ENCODE measurements at places on chromosomes 7 and 10. TPM values are rescaled to one million over a fixed set of nuclear protein-coding genes. Genes with fewer than 3 reads are reported as not detected.

- no peak overlapping the region for H3K27ac ChIP-seq
- no peaks in the 10 kb centered on the region for H3K27me3 ChIP-seq
- no peak for DNase-seq
Measured at GRCh38 chr10:74841265-74841973, 15.0 kb downstream of the KAT6B start.

DNA sequence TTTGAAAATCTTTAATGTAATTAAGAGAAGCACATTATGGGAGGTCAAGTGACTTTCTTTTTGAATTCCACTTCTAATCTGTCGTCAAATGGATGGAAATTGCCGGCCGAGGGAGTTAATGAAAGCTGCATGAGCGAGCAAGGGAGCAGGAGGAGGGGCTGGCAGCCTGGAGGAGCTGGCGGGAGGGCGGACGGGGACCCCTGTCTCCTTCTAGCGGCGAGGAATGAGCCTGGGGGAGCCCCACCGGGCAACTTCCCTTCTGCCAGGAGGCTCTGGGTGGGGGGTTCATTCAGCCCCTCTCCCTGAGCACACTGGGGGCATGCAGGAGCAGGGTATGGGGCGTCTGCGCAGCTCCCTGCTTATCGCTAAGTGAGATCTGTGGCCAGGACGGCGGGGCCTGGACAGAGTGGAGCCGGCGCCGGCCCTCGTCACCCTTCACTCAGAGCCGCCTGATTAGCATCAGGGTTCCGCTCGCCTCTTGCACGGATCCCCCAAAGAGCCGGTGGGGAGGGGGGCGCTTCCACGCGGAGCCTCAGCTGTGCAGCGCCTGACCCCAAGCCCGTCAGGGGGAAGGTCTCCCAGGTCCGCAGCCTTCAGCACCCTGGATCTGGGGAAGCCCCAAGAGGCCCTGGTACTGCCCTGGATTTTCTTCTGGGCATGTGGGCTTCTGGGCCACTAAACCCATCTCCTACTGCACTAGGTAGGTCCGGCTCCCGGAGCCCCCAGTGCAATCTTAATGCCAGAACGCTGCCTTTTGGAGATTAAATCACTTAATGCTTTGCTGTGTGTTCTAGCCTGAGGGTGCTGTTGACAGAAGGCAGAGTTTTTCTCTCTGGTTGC, 680.8 kb downstream of the LRMDA start:
- H3K27ac ChIP-seq, result no peak overlapping the region
- H3K36me3 ChIP-seq, result no peaks in the 10 kb centered on the region
- no peaks in the 10 kb centered on the region for H3K27me3 ChIP-seq
- DNase-seq, result no peak

DNA sequence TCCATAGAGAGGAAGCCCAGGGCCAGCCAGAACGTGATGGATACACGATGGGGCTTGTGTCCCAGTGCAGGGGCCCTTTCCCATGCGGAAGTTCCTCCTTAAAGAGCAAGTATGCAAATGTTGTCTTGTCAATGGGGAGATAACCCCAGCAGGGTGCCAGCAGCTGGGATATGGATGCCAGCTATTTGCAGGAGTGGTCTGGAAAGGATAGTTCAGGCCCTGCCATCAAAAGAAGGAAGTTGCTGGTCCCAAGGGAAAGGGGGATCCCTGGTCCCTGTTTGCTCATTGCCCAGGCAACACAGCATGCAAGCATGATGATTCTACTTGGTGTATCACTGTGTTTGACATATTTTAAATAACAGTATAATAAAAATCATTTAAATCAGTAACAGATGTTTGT, 73.1 kb upstream of the HECW1 start:
- H3K36me3 ChIP-seq, result no peaks in the 10 kb centered on the region
- H3K27me3 ChIP-seq, result peaks cover 21% of the 10 kb centered on the region
- no peak for DNase-seq
- H3K4me1 ChIP-seq, result no peaks in the 10 kb centered on the region

GRCh38 chr7:121544238-121544637, 148.1 kb upstream of the FAM3C start:
- H3K4me3 ChIP-seq, result no peak overlapping the region
- H3K27ac ChIP-seq, result no peak overlapping the region
- H3K36me3 ChIP-seq, result no peaks in the 10 kb centered on the region

DNA sequence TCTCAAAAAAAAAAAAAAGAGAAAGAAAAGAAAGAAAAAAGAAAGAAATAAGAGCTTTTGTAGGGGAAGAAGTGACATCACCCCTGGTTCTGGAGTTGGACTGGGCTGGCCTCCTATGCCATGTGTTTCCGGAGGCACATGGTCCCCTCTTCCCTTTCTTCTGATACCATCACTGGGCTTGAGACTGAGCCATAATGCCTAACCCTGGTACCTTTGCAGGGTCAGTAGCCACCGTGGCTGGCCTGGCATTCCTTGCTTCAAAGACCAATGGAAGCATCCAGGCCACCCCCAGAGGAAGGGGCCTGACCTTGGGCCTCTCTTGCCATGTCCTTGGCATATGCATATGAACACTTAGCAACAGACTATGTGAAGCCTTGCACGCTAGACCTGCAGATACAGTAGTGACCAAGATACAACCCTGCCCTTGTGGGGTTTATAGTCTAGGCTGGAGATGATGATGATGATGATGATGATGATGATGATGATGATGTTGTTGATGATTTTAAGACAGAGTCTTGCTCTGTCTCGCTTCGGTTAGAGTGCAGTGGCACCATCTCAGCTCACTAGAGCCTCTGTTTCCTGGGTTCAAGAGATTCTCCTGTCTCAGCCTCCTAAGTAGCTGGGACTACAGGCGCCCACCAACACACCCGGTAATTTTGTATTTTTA, 31.8 kb downstream of the SUFU start:
- peaks cover 5% of the 10 kb centered on the region for H3K4me1 ChIP-seq
- H3K36me3 ChIP-seq, result no peaks in the 10 kb centered on the region
- no peak overlapping the region for H3K4me3 ChIP-seq
- H3K27ac ChIP-seq, result no peak overlapping the region
- no peak for DNase-seq

DNA sequence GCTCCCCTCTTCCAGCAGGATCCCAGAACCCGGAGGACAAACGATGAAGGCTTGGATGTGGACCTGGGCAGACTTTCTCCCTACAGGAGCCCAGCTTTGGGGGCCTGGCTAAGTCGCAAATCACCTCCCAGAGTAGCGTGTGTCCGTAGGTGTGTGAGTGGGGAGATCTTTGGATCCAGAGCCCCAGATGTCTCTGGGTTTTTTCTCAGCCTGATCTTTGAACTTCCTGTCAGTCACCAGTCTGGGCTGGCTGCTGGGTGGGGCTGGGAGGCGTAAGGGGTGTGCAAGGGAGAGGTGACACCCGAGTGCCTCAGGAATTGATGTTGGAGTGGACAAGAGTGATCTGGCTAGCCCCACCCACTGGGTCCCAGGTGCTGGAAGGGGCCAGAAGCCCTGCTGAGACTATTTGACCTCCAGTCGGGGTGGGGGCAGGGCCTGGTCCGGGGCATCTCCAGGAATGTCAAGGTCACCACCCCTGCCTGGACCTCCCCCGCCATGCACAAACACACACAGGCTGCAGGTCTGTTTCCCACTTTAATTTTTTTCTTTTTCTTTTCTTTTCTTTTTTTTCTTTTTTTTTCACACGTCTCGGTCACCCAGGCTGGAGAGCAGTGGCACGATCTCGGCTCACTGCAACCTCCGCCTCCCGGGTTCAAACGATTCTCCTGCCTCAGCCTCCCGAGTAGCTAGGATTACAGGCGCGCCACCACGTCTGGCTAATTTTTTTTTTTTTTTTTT, at the start of gene MOGAT3:
TSS of gene MOGAT3 (minus strand) at position 175 of the 738 bp plus-strand sequence. CDS start 182 bp downstream, outside the sequence.
- no peak within 1 kb of the TSS for H3K4me3 ChIP-seq
- H3K36me3 ChIP-seq, result peaks cover 4% of the 10 kb centered on the region
- no peak for DNase-seq
- H3K27ac ChIP-seq, result no peak within 1 kb of the TSS
- H3K27me3 ChIP-seq, result peaks cover 21% of the 10 kb centered on the region

The RNF148 gene
- total RNA-seq, result not detected

The PITRM1 gene
- 97.9 TPM for total RNA-seq

The SFR1 gene
- 17.2 TPM for total RNA-seq

GRCh38 chr10:63466144-63466935, 563 bp upstream of the JMJD1C start:
- H3K27me3 ChIP-seq, result no peaks in the 10 kb centered on the region
- peaks cover 27% of the 10 kb centered on the region for H3K4me1 ChIP-seq
- peak overlapping the region; percentile 18 for H3K27ac ChIP-seq
- no peaks in the 10 kb centered on the region for H3K36me3 ChIP-seq
- H3K4me3 ChIP-seq, result peak overlapping the region; percentile 94

DNA sequence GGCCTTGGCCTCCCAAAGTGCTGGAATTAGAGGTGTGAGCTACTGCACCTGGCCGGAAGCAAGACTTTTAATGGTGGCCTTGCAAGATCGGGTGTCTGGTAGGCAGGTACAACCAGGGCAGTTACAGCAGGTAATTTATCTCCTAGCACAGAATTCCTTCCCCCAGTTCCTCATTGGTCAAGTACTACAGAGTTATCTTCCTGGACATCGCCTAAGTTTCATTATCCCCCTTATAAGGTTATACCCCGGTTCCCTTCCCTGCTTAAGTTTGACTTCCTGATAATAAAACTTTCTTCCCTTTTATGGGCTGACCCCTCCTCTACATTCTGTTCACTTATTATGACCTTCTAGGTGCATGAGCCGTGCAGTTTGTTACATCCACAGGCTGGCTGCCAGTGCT, 19.0 kb upstream of the CYP3A43 start:
- no peak overlapping the region for H3K4me3 ChIP-seq
- H3K4me1 ChIP-seq, result no peaks in the 10 kb centered on the region
- peaks cover 21% of the 10 kb centered on the region for H3K27me3 ChIP-seq
- no peak overlapping the region for H3K27ac ChIP-seq

- no peak within 1 kb of the TSS for H3K27ac ChIP-seq
- H3K27me3 ChIP-seq, result peaks cover 62% of the 10 kb centered on the region
- H3K4me1 ChIP-seq, result peaks cover 7% of the 10 kb centered on the region
- peak; percentile 39 for DNase-seq
Measured at GRCh38 chr7:127252778-127253280, at the start of gene GRM8. GRM8 (minus strand) TSS chr7:127252941.

GRCh38 chr10:7111089-7111488, 299.7 kb downstream of the SFMBT2 start:
- no peak overlapping the region for H3K4me3 ChIP-seq
- DNase-seq, result no peak
- no peaks in the 10 kb centered on the region for H3K27me3 ChIP-seq
- H3K27ac ChIP-seq, result no peak overlapping the region

- peaks cover 5% of the 10 kb centered on the region for H3K27me3 ChIP-seq
- no peaks in the 10 kb centered on the region for H3K36me3 ChIP-seq
- no peaks in the 10 kb centered on the region for H3K4me1 ChIP-seq
- no peak overlapping the region for H3K4me3 ChIP-seq
- no peak overlapping the region for H3K27ac ChIP-seq
Measured at GRCh38 chr10:2005546-2005945, 268.2 kb upstream of the ADARB2 start.

The AKR1C4 gene
- not detected for total RNA-seq

DNA sequence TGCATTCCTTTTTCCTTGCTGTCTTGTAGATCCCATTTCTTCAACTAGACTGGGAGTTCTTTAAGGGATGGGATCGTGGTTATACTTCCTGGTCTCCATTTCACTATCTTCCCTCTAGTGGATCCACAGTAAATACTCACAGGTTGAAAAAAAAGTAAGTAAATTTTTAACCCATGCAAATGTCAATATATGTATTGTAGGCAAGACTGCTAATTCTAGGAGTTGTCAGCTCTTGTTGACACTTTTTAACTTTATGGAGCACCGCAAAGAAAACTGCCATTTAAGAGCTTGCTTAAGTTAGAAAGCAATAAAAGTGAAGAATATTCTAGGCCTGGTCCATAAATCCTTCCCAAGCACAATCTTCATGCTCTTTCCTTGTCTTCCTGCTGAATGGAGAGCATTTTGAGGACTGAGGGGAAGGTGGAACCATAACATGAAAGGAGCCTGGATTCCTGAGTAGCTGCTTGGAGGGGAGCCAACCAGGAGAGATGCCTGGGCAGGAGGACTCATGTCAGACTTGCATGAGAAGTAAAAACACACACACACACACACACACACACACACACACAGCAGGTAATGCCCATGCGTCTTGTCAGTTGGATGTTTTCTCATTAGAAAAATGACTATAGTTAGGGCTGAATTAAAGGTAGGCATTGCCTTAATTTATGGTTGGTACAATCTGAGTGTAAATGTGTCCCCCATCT, 32.2 kb downstream of the VWA2 start:
- no peak overlapping the region for H3K27ac ChIP-seq
- no peaks in the 10 kb centered on the region for H3K4me1 ChIP-seq
- no peak overlapping the region for H3K4me3 ChIP-seq
- H3K27me3 ChIP-seq, result peaks cover 12% of the 10 kb centered on the region

DNA sequence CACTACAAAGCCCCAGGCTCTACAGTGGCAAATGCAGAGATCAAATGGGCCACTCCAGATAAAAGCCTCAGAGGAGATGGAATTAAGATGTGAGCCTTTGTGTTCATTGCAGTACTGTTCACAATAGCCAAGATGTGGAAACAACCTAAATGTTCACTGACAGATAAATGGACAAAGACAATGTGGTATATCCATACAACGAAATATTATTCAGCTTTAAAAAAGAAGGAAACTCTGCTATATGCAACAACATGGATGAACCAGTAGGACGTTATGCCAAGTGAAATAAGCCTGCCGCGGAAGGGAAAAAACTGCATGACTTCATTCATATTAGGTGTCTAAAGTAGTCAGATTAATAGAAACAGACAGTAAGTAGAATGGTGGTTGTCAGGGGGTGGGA, 170.5 kb upstream of the TBX20 start:
- H3K27ac ChIP-seq, result no peak overlapping the region
- peaks cover 5% of the 10 kb centered on the region for H3K4me1 ChIP-seq
- no peak for DNase-seq
- no peaks in the 10 kb centered on the region for H3K36me3 ChIP-seq
- H3K4me3 ChIP-seq, result no peak overlapping the region

The IFIT5 gene
- total RNA-seq, result 14.4 TPM

DNA sequence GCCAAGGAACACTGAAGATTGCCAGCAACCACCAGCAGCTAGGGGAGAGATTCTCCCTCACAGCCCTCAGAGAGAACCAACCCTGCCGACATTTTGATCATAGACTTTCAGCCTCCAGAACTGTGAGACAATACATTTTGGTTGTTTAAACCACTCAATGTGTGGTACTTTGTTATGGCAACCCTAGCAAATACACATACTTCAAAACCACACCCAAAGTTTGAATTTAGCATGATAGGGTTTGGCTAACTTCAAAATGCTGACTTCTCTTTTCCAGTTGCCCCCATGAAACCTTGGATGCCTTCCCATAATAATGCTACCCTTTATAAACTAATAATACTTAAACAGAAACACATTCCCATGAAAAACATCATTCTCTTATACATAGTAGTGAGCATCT, 149.8 kb downstream of the DGKI start:
- no peaks in the 10 kb centered on the region for H3K36me3 ChIP-seq
- DNase-seq, result no peak
- H3K27me3 ChIP-seq, result peaks cover 4% of the 10 kb centered on the region
- H3K27ac ChIP-seq, result no peak overlapping the region
- H3K4me1 ChIP-seq, result no peaks in the 10 kb centered on the region

GRCh38 chr10:30068492-30069223, 9.3 kb upstream of the JCAD start:
- peaks cover 10% of the 10 kb centered on the region for H3K27me3 ChIP-seq
- no peak overlapping the region for H3K27ac ChIP-seq
- H3K36me3 ChIP-seq, result no peaks in the 10 kb centered on the region
- H3K4me1 ChIP-seq, result no peaks in the 10 kb centered on the region
- DNase-seq, result no peak

GRCh38 chr7:111492234-111492633, 70.1 kb downstream of the IMMP2L start:
- H3K4me1 ChIP-seq, result no peaks in the 10 kb centered on the region
- no peaks in the 10 kb centered on the region for H3K36me3 ChIP-seq
- H3K4me3 ChIP-seq, result no peak overlapping the region
- no peaks in the 10 kb centered on the region for H3K27me3 ChIP-seq

The FOXI2 gene
- not detected for total RNA-seq

The AOC1 gene
- not detected for total RNA-seq

- H3K27ac ChIP-seq, result no peak overlapping the region
- no peak overlapping the region for H3K4me3 ChIP-seq
- H3K36me3 ChIP-seq, result no peaks in the 10 kb centered on the region
- H3K27me3 ChIP-seq, result no peaks in the 10 kb centered on the region
- DNase-seq, result no peak
Measured at GRCh38 chr7:87999261-87999660, 65.2 kb downstream of the ADAM22 start.
